ENCODE measurements at places on chromosomes 16 and 17. TPM values are rescaled to one million over a fixed set of nuclear protein-coding genes. Genes with fewer than 3 reads are reported as not detected.

FOXN1 gene
- not detected for total RNA-seq

ABAT gene
- 0.98 TPM for total RNA-seq

CHST5 gene
- total RNA-seq, result not detected

NGFR gene
- total RNA-seq, result not detected

TEKT5 gene
- total RNA-seq, result 0.65 TPM

CNTD1 gene
- under 0.01 TPM for total RNA-seq

SLC5A2 gene
- not detected for total RNA-seq

OR1D5 gene
- total RNA-seq, result not detected

SLC13A2 gene
- total RNA-seq, result not detected

MEIOB gene
- not detected for total RNA-seq

ACBD4 gene
- total RNA-seq, result 3.5 TPM

OR4D1 gene
- not detected for total RNA-seq

UNC45B gene
- total RNA-seq, result not detected

COASY gene
- total RNA-seq, result 19.6 TPM

PLXDC1 gene
- total RNA-seq, result not detected

PNMT gene
- total RNA-seq, result not detected

MCRIP1 gene
- 91.2 TPM for total RNA-seq

All from vein endothelial cell (primary cell).